ENCODE measurements at places on chromosomes 7 and 10. TPM values are rescaled to one million over a fixed set of nuclear protein-coding genes. Genes with fewer than 3 reads are reported as not detected.

GRCh38 chr10:92407305-92408016, 116.5 kb downstream of the MARCHF5 start:
- no peak for DNase-seq

GRCh38 chr10:130748409-130749057, 563.0 kb downstream of the TCERG1L start:
- no peak for DNase-seq

DNA sequence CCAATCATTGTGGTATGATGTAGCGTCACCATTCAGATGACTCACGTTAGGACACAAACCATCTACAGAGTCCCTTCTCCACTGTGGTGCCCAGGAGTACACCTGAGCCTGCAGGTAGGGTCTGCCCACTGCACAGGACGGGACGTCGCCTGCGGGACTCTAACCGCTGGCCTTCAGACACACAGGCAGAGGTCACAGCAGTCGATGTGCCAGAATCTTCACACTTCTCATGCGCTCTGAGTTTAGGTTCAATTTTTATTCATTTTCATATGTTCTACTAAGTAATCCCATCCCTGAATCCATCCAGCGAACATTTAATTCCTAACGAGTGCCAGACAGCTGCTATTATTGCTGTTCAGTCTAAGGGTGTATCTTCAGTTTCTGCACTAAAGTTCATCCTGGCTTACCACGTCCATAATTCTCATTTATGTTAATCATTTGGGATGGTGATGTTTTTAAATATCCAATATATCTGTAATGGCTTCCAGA, 73.3 kb downstream of the CXCL12 start:
- no peak for DNase-seq

DNA sequence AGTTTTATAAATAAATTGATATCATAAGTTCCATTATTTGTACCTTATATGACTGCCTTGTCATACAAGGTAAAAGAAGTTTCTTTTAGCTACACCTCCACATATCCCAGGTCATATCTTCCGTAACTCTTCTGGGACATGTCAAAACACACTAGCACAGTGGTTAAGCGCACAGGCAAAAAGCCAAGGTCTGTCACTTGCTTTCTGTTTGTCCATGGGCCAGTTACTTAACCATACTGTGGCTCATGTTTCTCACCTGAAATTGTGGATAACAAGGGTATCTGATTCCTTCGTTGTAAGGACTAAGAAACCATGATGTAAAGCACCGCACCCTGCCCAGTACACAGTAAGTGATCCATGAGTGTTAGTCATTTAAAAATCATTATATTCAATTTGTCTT, 56.2 kb downstream of the SEMA3D start:
- DNase-seq, result no peak

- DNase-seq, result no peak
Measured at GRCh38 chr10:32307609-32308008, 39.3 kb downstream of the EPC1 start.

- no peak for DNase-seq
Measured at GRCh38 chr10:128567551-128567950, 441.3 kb upstream of the MKI67 start.

The CH25H gene
- 0.50 TPM for total RNA-seq

The CFAP58 gene
- not detected for total RNA-seq

The ADRA2A gene
- 0.05 TPM for total RNA-seq

GRCh38 chr10:53754596-53755250, 982.1 kb upstream of the MBL2 start:
- DNase-seq, result no peak

The PPP1R17 gene
- total RNA-seq, result not detected

GRCh38 chr7:46841248-46841647, 740.7 kb downstream of the TNS3 start:
- DNase-seq, result no peak

DNA sequence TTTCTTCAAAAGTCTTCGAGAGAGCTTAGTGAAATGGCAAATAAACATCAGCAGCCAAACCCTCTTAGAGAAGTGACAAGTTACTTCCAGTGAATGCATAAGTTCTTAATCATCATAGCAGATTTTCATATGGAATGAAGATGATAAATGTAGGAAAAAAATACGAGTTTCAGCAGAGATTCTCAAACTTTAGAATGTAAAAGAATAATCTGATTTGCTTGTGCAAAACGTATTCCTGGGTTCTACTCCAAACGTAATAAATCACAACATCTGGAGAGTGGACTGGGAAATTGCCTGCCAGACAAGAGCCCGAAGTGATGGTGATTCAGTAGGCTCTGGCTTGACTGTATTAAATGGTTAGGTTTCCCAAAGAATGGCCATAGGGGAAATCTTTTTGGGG, 62.2 kb downstream of the AKR1E2 start:
- DNase-seq, result no peak

The ACTR3C gene
- total RNA-seq, result 1.9 TPM

- DNase-seq, result no peak
Measured at GRCh38 chr7:55898287-55898686, 11.0 kb downstream of the ZNF713 start.

GRCh38 chr7:50210706-50211115, 93.8 kb upstream of the IKZF1 start:
- no peak for DNase-seq

DNA sequence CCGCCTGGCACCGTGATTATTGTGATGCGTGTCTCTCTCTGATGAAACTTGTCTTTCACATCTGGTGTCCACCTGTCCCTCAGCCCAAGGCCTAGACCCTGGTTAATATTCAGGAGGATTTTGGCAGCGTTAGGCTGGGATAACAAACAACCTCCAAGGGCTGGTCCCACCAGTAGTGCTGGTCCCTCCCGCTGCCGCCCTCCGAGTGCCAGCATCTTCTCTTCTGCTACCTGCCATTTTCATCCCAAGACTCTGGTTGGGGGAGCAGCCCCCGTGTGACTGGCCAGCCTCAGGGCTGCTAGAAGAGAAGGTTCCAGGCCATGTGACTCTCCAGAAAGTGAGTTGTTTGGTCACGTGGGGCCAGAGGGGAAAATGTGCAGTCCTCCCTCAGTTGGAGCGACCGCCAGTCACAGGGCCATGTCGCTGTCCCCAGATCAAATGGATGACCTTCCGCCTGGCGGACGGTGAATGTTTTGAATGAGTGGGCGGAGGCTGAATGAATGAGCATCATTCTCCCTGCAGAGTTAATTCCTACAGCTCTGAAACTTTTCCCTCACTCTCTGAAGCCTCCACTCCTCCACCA, 479.9 kb upstream of the FOXK1 start:
- no peak for DNase-seq

DNA sequence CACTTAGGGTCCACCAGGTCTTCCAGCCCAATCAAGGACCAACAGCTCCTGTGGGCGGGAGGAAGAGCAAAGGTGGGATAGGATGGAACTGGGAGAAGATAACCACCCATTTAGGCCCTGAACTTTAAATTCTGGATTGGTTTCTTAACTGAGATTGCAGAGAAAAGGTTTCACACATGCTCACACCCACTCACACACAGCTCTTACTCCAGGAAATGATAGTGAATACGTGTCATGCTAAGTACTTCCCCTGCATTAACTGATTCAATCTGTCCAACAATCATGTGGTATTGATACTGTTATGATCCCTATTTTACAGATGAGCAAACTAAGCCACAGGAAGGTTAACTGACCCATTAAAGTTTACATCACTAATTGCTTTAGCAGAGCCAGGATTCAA, 4.6 kb upstream of the CYP3A4 start:
- DNase-seq, result no peak

The FXYD4 gene
- total RNA-seq, result not detected

DNA sequence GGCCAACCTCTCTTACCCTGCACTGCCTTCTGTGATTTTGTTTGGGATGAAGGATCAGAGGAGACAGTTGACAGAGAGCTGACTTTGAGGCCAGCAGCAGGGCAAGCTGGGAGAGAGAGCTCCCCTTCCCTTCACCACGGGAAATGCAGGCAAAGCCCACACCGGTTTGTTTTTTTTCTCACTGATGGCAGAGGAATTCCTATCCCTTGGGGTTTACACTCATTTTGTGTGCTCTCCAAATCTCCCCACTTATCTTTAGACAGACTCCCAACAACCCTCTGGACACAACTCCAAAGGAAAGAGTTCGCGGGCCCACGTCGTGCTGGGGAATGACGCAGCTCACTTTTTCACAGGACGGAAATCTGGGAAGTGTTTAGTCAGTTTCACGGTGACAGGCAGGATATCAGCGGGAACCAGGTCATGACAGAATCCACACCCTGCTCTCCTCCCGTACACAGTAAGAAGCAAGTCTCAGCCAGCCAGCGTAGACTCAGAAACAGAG, 68.3 kb upstream of the FAM171A1 start:
- no peak for DNase-seq

The ZPBP gene
- total RNA-seq, result not detected

DNA sequence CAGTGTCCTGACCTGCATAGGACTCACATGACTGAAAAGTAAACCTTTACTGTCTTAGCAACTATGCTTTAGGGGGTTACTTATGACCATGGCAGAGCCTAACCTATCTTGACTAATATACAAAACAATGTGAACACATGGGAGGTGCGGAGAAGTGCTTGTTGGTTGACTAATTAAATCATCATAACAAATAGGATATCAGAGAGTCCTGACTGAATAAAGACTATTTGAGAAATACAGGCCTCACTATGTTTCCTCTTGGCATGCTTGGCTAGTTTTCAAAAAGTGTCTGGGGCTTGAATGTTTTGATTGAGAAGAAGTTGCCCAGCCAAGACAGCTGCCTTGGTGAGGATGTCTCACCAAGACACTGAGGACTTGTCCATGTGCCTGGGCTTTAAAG, 104.4 kb upstream of the PHYHIPL start:
- no peak for DNase-seq

The ETV1 gene
- not detected for total RNA-seq

Data from CD4-positive, alpha-beta T cell (primary cell).